ENCODE measurements at places on chromosomes 7 and 10.
A peak's percentile ranks its signal among the peaks of the same experiment; 100 is the strongest.

GRCh38 chr7:27185013-27185853 is at the start of gene HOXA11:
Gene HOXA11, minus strand, starts transcription at chr7:27185232. Its CDS starts 88 bp downstream, at chr7:27185144.
- DNase-seq = no peak

GRCh38 chr7:102211590-102212550 is 74.8 kb upstream of the SH2B2 start:
- DNase-seq = no peak

DNA sequence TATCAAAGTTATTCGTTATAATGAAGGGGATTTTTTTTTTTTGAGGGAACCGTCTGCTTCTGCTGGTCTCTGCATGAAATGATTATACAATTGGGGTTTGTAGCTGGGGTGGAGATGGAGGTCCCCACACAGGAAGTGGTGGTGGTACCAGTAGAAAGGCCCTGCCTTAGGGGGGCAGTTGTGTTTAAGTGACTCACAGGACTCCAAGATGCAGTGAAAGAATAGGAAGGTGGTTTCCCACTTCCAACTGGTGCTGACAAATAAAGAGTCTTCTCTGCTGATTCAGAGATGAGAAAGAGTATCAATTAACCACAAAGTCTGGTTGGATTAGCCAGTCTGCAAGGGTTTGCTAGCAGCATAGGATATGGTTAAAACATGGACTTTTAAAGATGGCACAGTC is 376.0 kb downstream of the SORCS3 start:
- DNase-seq = no peak

GRCh38 chr7:2033586-2034135 is 199.1 kb downstream of the MAD1L1 start:
- DNase-seq = no peak

DNA sequence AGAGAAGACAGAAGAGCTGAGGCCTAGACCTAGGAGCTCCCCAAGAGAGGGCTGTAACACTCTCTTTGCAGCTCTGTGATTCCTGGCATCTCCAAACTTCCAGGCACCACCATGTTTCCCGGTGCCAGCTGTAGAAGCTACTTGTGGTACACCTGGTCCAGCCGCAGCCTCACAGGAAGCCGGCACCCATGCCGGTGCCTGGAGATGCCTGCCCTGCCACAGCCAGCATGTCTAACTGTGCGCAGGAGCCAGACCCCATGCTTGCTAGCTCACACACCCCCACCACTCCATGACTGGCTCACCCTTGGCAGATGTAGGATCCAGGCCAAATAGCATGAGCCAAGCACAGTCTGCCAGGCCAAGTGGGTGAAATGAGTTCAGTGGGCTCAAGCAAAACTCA is 211.7 kb upstream of the GNAI1 start:
- DNase-seq = no peak

DNA sequence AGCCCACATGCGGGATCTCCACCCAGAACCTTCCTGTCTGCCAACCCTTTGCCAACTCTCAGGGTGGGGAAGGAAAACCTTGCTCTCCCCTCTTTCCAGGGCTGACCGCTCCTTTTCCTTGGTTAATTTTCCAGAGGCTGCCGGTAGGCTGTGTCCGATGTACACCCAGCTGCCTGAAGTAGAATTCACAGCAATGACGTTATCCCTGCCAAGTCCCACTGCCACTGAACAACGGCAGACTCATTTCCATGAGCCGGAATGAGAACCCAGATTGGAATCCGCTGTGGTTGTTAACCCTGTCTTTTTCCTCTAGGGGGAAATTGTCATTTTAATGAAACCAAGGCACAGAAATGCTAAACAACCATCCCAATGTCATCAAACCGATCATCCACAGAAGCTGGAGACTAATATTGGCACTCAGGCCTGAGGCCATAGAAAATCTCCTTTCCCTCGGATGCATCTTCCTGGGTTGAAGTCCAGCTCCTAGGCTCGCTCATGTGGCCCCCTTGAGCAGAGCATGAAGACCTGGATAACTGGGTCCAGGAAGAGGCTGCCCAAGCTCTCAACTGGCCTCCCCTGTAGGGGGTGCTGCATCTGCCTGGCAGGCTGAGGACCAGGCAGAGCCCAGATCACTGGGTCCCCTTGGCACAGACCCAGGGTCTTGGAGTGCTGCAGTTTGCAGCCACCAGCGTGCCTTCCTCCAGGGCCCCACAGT is 30.4 kb downstream of the KLRG2 start:
- no peak for DNase-seq

DNA sequence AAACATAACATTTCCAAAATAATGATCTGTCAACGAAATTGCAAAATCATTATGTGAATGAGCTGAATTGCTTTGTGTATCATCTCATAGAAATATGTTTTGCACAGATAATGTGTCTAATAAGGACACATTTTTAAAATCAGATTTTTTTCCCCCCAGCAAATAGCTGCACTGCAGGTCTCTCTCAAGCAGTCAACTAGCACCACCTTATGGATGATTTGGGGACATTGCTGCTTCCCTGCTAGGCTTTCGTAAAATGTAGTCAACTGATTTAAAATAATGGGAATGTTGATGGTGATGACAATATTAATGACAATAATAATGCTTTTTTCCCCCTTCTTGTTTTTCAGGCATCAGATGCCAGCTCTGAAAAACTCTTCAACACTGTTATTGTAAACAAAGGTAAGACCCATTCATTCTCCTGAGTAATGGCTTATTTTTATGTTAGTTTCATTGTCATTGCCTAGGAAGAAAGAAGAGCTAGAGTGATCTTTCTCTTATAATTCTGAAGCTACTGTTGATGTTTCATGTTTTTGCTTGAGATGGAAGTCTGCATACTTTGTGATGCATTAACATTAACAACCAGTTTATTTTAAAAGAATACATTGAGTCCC is 433.6 kb upstream of the GALNT17 start:
- peak; percentile 87 for DNase-seq

DNA sequence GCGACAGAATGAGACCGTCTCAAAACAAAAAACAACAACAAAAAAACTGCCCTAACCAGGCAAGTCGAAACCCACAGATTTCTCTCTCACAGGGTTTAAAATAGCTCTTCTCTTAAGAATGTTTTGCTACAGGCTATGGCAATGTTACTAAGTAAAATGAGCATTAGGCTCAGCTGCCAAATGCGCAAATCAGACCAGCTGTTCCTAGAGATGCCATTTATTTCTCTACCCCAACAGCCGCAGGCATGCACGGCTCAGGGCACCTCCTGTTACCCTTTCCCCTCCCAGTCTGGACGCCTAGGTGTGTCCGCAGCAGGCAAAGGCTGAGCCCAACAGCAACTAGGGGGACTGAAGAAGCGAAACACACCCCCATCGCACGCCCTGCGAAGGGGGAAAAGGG is 168.3 kb upstream of the MBL2 start:
- no peak for DNase-seq

GRCh38 chr10:97075961-97076525 is 109.7 kb downstream of the SLIT1 start:
- no peak for DNase-seq

- DNase-seq = no peak
Measured at GRCh38 chr10:43227911-43228782, 38.7 kb downstream of the RASGEF1A start.

- DNase-seq = no peak
Measured at GRCh38 chr7:55517191-55517633, 55.1 kb downstream of the VOPP1 start.

- DNase-seq = no peak
Measured at GRCh38 chr10:78942091-78942501, 126.7 kb upstream of the ZMIZ1 start.

DNA sequence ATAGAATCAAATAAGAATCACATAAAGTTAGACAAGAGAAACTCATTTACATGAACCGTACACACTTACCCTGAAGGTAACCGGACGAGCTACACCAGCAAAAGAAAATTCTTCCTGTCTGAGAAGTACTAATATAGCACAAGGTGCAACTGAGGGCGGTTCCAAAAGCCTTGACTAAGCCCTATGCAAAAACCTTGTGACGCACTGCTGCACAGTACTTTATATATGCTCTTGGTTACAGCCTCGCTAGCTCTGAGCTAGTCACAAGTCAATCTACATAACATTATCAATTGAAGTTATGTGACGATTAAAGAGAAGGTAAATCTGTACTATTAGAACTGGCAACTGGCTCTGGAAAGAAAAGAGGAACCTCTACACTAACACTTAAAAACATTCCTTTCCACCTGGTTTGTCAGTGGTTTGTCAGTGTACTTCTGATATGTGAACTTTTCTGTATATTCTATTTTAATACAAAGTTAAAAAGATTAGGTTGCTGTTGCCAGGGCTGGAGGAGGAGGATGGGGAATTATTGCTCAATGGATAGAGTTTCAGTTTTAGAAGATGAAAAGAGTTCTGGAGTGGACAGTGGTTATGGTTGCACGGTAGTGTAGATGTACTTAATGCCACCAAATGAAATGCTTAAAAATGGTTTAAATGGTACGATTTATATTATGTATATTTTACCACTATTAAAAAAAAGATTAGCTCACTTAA is 21.6 kb downstream of the NT5C3A start:
- DNase-seq = no peak

DNA sequence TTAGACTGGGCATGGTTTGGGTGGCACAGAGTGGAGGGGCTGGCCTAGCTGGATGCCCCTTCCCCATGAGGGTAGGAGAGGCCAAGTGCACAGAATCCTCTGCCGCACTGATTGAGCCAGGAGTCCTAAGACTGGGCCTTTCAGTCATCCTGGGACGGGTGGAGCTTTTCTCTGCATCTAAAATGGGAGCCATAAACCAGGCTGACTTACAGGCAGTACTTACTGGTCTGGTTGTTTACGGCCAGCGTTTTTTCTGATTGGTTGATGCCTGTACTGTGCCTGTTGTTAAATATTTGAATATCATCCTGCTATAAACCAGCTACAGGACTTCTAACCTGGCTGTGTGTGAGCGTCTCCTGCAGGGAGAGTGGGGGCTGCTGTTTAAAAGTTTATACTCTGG is 107.8 kb downstream of the CDH23 start:
- no peak for DNase-seq

- no peak for DNase-seq
Measured at GRCh38 chr7:12637819-12638592, 49.4 kb upstream of the ARL4A start.

GRCh38 chr7:24812305-24812945 is 55.2 kb upstream of the GSDME start:
- DNase-seq = peak; percentile 27

DNA sequence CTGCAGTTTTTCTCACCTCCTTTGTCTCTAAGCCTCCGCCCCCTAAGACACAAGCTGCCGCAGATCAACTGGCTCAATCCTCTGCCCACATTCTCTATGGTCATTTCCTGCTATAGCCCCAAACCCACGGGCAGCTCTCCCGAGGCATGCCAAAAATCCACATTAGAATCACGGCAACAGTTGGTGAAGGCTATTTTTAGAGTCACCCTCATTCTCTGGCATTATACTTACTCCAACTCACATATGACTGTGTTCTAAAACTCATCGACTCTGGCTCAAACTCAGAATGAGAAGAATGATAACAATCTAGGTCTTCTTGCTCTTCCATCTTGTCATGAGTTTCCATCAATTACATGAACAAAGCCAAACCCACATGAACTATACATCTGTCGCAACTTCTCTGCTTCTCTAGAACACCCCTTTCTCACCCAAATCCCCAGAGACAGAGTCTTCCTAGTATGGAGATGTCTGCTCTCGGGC is 10.9 kb upstream of the KIAA1549 start:
- no peak for DNase-seq

GRCh38 chr10:133465191-133465949 is 11.6 kb downstream of the SCART1 start:
- DNase-seq = no peak

DNA sequence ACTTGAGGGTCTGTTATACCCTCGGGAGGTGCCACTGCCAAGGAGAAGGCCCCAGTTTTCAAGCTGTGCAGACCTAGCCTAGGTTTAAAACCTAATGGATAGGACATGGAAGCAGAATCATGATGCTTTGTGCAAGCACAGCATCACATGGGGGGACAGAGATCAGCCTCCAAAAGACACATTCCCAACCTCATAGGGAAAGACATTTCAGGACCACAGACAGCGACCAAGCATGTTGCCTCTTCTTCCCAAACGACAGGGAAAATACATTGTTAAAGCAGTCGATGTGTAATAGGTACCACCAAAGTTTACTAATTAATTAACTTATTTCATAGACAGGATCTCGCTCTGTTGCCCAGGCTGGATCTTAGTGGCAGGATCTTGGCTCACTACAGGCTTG is 573.9 kb downstream of the TCERG1L start:
- no peak for DNase-seq

GRCh38 chr7:112448891-112449290 is 1.4 kb upstream of the IFRD1 start:
- DNase-seq = no peak

DNA sequence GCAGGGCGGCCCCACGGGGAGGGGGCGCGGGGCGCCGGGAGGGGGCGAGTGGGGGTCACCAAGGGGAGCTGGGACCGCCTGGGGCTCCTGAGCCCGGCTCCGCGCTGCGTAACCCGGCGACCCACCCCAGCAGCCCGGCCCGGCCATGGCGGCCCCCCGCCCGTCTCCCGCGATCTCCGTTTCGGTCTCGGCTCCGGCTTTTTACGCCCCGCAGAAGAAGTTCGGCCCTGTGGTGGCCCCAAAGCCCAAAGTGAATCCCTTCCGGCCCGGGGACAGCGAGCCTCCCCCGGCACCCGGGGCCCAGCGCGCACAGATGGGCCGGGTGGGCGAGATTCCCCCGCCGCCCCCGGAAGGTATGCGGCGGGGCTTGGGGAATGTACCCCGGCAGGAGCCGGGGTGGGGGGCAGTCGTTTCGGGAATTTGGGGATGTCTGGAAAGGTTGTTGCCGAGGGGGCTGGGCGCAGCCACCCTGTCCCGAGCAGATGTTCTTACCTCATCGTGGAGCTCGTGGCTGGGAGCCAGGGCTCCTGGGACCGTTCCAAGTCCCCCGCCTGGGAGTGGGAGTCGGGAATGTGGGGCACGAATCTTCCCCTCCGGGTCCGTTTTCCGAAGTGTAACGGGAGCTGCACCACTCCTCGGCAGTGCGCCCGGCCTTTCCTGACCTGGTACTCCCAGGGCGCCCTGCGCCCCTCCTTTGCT is 431 bp downstream of the ZYX start:
- no peak for DNase-seq

DNA sequence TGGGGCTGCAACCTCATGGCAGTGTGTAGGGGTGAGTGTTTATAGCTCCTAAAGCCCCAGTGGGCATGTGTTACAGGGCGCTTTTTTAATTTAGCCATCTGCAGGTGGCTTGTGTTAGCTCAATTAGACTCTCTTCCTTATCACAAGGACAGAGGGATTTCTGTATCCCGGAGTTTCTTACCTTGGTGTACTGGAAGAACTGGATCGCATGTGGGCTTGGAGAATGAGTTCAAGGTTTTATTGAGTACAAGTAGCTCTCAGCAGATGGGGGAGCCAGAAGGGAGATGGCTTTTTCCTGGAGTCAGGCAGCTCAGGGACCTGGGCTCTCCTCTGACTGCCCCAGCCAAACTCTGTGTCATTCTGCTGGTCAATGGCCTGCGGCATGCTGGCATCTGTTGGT is 153.5 kb upstream of the C7orf33 start:
- no peak for DNase-seq

DNA sequence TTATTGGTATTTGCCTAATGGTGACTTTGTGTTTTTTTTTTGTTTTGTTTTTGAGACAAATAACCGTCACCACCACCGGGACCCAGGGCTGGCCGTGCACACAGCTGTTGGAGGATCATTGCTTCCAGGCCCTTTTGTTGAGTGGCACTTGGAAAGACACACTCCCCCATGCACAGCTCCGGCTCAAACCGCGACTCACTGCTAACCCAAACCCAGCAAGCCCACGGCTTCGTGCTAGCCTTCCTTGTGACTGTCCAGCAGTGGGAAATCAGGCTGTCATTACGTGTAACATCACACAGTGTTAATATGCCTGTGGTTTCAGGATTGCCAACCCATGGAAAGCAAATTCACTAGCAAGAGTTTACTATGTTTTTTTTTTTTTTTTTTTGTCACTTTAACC is 17.4 kb downstream of the BNIP3 start:
- DNase-seq = no peak
